GM12878 (cell line): ENCODE measurements at places on chromosomes 6 and 20.

GRCh38 chr20:10004900-10005299, 29.9 kb upstream of the ANKEF1 start:
- DNase-seq = no peak

- DNase-seq = no peak
Observed at GRCh38 chr6:167399051-167399387, 74.1 kb downstream of the TTLL2 start.

- DNase-seq = no peak
Observed at GRCh38 chr6:48200869-48201390, 89.9 kb upstream of the PTCHD4 start.

- DNase-seq = no peak
Observed at GRCh38 chr6:89299466-89299850, 15.6 kb downstream of the GABRR2 start.

- DNase-seq = peak; percentile 90
Observed at GRCh38 chr6:154301839-154302752, 54.5 kb downstream of the IPCEF1 start.

DNA sequence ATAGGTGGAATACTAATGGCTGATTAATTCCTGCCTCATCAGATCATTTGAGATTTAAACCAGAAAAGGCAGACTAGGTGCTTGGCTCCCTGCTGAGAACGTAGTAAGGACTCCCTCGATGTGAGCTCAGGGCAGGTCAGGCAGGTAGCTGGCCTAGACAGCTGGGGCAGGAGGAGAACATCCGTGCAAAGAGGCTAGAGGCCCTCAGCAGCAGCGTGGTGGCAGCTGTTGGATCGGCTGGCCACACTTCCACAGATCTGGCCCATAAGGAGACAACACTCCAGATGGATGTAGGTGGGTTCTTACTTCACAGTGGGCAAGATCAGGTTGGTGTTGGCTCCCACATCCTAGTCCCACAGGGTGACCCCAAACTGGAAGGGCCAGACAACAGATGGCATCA, 38.5 kb downstream of the EYA2 start:
- no peak for DNase-seq

GRCh38 chr6:140915103-140915502, 1217.6 kb upstream of the GJE1 start:
- no peak for DNase-seq

- DNase-seq = no peak
Observed at GRCh38 chr6:84399003-84399402, 171.6 kb upstream of the CEP162 start.
